Glutamatergic neuron (in vitro differentiated cells): ENCODE measurements at places on chromosomes 12 and 14. TPM values are rescaled to one million over a fixed set of nuclear protein-coding genes. Genes with fewer than 3 reads are reported as not detected.

Gene CLEC4D
- total RNA-seq = not detected

Gene GALNT8
- total RNA-seq = 25.3 TPM

DNA sequence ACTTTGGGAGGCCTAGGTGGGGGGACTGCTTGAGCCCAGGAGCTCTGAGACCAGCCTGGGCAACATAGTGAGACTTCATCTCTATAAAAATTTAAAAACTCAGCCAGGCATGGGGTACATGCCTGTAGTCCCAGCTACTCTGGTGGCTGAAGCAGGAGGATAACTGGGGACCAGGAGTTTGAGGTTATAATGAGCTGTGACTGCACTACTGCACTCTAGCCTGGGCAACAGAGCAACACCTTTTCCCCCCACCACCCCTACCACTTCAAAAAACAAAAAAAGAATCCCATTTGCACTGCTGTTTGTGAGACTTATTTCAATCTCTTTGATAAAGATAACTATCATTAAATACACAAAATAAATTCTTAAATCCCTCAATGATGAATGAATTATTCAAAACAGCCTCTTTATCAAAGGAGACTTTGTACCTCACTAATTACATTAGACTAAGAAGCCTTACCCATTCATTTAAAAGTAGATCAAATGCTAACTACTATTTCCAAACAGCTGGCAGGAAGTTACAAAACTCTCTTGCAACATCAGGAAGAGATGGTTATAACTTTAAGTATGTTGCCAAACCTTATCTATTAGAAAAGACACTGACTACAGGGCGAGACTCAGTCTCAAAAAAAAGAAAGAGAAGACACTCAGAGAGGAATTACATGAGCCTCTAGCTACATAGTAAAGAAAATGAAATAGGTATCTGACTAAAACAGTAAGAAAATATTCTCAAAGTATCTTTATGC is 14.7 kb downstream of the BLTP3B start:
- DNase-seq = no peak

- no peak for DNase-seq
Observed at GRCh38 chr12:71011261-71011660, 90.7 kb upstream of the PTPRR start.

GRCh38 chr14:84959851-84960520 is 570.0 kb upstream of the FLRT2 start:
- DNase-seq = no peak

DNA sequence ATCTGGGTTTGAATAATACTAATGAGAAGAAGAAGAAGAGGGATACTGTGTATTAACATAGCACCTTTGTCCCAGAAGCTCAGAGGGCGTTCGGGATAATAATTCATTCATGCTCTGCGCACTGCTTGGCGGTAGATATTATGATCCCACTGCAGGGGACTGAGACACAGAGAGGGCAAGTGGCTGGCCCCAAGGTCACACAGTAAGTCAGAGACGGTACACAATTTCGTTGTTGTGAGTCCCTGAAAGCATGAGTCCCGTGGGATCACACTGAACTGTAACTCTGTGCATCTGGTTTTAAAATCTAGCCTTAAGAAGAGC is 47.9 kb upstream of the PARP11 start:
- DNase-seq = no peak

DNA sequence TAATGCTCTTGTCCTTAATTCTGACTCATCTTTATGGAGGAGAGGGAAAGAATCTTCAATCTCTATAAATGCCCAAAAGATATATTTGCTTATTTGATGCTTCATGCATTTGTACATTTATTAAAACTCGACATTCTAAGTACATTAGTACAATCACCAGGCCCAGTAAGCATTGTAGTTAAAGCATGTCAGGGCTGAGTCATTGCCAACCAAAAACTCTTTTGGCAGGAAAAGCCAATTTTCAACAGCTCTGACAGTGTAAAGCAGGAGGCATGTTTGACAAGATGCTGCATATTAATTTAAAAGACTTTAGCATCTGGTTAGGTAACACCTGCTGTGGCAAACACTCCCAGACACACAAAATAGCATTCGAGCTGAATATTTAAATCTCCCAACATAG is 290.9 kb downstream of the PPFIA2 start:
- DNase-seq = no peak

- DNase-seq = no peak
Observed at GRCh38 chr14:35438910-35439713, 34.6 kb upstream of the NFKBIA start.

DNA sequence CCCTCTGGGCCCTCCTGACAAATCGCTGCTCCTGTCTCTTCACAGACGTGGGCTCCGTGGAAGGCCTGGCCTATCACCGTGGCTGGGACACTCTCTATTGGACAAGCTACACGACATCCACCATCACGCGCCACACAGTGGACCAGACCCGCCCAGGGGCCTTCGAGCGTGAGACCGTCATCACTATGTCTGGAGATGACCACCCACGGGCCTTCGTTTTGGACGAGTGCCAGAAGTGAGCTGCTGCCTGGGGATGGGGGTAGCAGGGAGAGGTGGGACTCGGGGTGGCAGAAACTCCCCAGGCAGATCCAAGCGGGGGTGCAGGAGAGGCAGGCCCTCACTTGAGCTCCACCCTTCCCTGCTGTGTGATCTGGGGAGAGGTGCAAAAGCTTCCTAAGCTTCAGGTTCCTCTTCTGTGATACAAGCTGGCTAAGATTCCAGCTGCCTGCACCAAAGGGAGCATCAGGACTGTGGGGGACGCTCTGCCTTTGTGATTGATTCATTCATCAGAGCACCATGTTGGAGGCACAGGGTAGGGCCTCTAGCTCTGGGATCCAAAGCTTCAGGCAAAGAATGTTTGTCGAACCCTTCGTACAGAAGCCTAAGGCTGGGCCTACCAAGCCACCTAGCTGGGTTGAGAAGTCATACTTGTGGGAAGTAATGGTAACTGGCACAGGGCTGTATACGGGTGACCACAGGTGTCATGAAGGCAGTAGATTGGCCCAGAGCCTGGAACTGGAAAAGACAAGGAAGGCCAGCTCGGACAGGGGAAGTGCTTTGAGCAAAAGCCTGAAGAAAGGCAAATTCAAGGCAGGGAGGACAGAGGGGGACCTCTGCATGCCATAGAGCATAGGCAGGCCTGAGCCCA is 29.1 kb upstream of the NXPH4 start:
- DNase-seq = no peak

DNA sequence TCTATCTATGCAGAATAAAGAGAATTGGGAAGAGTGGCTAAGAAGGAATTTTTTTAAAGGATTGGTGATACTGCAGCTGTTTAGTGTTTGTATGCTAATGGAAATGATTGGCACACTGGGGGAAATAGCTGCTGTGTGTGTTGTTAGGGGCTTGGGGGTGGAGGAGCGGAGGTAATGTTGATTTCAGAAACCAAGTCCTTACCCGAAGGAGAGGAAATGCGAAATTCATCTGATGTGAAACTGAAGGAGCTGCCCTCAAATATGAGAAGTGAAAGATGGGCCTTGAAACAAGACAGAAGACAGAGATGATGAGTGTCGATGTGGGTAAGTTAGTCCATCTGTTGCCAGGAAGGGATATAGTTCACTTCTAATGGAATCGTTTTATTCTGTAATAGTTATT is 21.2 kb upstream of the RNASE12 start:
- no peak for DNase-seq

- DNase-seq = no peak
Observed at GRCh38 chr14:29716150-29716549, 211.5 kb downstream of the PRKD1 start.

DNA sequence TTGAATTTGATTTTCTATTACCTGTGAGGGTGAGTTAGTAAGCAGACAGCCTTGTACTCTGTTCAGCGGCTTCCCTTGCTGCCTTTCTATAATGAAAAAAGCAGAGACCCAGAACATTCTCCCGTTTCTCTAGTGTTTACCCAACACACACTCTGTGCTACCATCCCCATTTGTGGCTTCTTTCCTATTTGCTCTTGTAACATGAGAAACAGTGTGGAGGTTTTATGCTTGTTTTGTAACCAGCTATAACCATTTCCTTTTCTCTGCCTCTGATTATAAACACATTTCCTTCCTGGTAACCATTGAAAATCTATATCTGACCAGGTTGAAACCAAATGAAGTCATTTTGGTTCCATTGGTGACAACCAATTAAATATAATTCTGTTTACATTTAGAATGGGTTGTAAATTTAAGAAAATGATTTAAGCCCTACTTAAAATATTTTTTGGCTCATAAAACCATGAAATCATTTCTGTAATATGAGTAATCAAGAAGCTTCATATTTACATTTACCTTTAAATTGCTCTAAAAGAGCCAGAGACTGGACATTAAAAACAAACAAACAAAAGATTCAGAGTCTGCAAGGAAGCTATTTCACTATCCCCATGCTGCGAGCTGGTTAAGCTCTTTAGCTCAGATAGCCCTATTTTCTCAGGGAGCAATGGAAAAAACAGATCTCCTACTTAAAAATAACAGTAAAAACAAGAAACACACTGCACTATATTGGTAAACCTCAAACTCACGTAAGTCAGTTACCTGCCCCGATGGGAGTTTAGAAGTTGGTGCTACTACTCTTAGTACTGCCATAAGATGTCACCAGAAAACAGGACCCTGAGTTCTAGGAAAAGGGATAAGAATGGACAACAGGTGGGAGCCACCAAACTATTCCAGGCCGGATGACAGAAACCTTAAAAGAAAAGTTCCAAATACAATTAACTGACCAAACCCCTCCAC is 206.5 kb upstream of the EEA1 start:
- DNase-seq = no peak

- peak; percentile 69 for DNase-seq
Observed at GRCh38 chr12:121626853-121627640, 717 bp downstream of the ORAI1 start.

- DNase-seq = no peak
Observed at GRCh38 chr12:106519607-106520021, 63.2 kb upstream of the RFX4 start.
